Suppressor macrophage treated with lipopolysaccharide for 1 hour (primary cell): ENCODE measurements at places on chromosomes 2 and 18.

- DNase-seq, result no peak
Measured at GRCh38 chr2:149926149-149926548, 338.6 kb upstream of the MMADHC start.

DNA sequence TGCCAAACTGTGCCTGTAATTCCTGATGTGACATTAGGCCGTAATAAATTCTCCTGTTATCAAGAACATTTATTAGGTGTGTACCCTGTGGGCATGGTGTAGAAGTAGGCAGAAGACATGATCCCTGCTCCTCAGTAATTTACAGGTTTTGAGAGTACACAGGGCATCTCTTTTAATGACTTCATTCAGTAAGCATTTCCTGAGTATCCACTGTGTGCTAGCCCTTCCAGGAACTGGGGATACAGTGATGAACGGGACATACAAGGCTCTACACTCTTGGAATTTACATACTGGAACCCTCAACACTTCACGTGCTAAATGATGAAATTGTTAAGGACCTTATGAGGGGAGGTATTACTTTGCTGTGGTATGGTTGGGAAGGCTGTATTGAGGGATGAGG, 30.2 kb downstream of the DIS3L2 start:
- no peak for DNase-seq

- no peak for DNase-seq
Measured at GRCh38 chr2:28492282-28492681, 3.6 kb upstream of the PLB1 start.

DNA sequence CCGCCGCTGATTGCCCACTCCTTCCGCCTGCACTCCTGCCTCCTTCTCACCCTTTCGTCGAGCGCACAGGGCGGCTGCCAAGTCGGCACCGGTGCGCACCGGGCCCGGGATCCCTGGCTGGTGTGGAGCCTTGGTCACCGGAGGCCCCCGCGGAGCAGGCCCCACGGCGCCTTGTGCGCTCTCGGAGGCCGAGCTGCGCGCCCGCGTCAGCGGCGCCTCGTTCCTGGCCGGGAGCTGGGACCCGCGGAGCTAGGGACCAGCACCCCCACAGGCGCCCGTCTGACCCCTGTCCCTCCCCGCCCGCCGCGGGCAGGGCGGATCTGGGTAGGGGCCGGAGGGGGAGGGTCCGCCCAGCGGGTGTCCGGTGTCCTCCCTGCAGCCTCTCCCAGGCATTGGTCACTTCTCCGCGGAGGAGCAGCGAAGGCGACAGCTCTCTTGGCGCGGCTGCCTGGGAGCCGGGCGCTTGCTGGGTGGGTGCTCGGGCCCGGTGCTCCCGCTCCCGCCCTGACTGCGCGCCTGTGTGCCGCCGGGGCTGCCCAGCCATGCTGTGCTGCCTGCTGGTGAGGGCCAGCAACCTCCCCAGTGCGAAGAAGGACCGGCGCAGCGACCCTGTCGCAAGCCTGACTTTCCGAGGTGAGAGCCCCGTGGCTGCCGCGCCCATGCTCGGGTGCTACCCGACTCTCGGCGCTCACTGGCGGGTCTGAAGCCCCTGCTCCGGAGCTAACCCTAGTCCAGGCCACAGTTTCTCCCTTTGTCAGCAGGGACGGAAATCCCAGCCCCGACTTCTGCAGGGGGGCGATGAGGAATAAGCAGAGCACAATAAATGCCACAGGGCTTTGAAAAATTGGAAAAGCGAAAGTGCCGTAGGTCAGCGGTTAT, 13.2 kb downstream of the DYSF start:
- DNase-seq, result peak; percentile 44

GRCh38 chr2:12044857-12045256, 298.4 kb downstream of the LPIN1 start:
- DNase-seq, result peak; percentile 52

DNA sequence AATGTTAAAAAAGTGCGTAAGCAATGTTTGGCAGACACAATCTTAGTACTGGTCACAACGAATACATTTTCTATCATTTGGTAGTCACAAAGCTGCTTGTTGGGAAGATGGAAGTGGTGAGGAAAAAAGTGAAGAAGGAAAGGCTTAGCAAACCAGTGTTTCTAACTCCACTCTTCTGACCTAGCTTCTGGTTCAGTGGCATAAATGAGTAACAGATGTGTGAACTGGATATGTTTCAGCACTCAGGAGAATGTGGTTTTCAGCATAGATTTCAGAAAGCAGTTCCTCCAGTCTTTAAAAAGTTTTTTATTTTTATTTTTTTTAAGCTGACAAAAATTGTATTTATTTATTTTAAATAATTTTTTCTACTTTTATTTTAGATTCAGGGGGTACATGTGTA, 357.1 kb downstream of the CPS1 start:
- no peak for DNase-seq

DNA sequence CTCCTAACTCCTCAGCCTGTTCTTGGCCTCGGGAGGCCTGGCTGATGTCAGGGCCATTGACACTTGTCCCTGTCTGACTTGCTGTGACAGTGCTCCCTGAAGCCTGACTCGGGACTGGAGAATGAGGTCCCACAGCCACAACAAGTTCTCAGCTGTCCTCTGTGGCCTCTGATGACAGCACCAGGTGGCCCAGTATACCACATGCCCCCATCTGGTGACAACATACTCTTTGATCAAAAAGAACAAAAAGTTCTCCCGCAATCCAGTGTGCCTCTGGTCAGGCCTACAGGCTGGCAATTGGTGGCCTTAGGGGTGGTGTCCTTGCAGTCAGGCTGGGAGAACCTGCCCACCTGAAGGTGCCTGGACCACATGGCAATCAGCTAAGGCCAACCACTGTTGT, 102.6 kb downstream of the SEPTIN10 start:
- DNase-seq, result no peak

DNA sequence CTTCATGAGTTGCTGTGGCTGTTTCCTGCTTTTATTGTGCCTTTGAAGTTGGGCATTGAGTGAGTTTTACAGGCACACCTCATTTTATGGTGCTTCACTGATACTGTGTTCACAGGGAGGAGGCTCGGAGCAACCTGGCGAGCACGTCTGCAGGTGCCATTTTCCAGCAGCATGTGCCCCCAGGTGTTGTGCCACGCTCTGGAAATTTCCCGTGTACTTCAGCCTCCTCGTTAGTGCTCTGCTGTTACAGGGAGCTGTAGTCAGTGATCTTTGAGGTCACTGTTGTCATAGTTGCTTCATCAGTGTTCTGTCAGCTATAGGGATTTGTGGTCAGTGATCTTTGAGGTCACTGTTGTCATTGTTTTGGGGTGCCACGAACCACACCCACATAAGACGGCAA, 20.1 kb downstream of the CTDP1 start:
- no peak for DNase-seq

DNA sequence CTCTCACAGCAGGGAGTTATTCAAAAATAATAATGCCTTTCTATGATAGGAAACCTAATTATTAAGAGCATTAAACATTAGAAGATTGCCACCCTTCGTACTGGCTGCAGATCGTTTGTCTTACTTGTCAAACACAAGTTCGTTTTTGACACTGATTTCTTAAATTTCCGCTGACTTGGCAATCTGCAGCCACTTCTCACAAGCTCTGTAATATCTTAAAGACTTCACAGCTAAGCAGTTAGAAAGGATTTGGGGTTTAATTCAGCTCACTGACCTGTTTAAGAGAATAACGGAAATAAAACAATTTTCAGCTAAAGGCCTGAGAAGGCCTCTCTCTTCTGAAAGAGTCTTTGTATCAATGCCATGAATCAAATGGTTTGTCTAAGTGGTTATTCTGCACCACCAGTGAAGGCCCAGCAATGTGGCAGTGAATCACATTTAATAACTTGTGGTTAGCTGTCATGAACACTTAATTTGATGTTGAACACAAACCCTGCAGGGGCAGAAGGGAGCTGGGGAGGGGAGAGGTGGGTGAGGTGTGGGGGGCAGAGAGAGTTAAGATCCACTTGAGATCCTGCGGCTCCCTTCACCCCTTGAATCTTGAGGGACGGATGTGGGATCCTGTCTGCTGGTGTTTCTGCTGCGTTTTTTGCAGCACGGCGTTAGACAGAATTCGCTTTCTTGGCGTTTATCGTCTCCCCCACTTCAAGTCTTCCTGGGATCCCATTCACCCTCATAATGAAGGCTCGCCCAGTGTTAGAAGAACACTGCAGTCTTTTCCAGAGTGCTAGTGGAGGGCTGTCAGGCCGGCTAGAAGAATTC, 145.4 kb upstream of the SATB2 start:
- DNase-seq, result no peak

GRCh38 chr18:77650799-77651385, 401.2 kb downstream of the GALR1 start:
- DNase-seq, result peak; percentile 90

DNA sequence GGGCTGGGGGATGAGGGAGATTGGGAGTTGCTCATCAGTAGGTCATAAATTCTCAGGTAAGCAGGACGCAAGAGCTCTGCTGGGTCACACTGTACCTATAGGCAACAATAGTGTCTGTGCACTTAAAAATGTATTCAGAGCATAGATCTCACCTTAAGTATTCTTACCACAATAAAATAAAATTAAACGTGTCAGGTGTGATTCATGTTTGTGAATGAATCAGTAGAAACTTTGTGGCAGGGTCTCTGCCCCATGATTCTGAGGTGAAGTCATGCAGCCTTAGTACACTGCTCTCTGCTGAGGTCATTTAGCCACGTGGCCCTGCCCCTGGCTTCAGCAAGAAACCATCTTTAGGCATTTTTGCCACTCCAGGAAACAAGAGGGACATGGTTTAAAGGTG, 253.8 kb downstream of the FBXO15 start:
- DNase-seq, result no peak

DNA sequence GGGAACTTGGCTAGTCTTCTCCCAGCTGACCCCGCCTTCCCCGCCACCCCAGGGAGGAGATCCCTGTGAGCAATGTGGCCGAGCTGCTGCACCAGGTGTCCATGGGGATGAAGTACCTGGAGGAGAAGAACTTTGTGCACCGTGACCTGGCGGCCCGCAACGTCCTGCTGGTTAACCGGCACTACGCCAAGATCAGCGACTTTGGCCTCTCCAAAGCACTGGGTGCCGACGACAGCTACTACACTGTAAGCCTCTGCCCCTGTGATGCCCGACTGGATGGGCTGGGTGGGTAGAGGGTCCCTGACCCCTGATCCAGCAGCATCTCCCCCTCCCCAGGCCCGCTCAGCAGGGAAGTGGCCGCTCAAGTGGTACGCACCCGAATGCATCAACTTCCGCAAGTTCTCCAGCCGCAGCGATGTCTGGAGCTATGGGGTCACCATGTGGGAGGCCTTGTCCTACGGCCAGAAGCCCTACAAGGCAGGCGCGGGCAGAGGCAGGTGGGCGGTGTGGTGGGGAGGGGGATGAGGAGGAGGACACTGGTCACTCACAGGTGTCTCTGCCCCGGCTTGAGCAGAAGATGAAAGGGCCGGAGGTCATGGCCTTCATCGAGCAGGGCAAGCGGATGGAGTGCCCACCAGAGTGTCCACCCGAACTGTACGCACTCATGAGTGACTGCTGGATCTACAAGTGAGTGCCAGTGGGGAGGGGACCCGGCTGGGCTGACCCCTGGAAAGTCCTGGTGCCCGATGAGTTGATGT, 24.2 kb downstream of the ZAP70 start:
- no peak for DNase-seq

- no peak for DNase-seq
Measured at GRCh38 chr2:88832311-88832991, 141.0 kb downstream of the RPIA start.

DNA sequence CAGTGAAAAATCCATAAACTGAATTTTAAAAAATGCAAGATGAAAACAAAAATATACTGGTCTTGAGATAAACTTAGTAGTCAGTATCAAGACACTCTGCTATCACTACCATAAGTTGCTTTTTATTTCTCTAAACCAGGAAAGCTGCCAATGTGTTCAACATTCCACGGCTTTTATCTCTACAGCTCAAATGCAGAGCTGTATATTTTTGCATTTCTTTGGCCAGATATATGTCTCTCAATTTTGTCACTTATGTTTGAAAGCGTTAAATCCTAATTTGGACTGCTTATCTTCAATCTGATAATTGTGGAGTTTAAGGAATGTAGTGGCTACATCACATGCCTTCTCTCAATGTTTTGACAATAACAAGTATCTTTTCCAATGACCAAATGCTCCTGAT, 609.5 kb downstream of the EPHA4 start:
- no peak for DNase-seq
